ENCODE measurements at places on chromosomes 12 and 14.

GRCh38 chr14:54772451-54772881 is 130.2 kb downstream of the GCH1 start:
- DNase-seq: peak; percentile 48

DNA sequence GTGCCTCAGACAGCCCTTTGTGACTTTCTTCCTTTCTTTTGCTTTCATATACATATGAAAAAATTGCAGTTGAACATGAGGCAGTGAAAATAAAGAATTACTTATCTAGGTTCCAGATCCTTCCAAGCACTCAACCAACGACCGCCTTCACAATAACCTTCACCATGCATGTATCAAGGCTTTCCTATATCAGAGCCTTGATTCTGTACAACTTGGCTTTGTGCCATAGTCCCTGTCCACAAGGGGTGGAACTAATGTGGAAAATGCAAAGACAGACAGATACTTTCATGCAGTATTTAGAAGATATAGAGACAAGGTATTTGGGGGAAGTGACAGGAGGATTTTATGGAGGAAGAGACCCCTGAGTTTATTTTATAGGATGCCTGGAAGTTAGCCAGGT is 48.6 kb upstream of the PLEKHA5 start:
- no peak for DNase-seq

GRCh38 chr14:52043690-52044089 is 25.2 kb downstream of the NID2 start:
- DNase-seq: peak; percentile 33

DNA sequence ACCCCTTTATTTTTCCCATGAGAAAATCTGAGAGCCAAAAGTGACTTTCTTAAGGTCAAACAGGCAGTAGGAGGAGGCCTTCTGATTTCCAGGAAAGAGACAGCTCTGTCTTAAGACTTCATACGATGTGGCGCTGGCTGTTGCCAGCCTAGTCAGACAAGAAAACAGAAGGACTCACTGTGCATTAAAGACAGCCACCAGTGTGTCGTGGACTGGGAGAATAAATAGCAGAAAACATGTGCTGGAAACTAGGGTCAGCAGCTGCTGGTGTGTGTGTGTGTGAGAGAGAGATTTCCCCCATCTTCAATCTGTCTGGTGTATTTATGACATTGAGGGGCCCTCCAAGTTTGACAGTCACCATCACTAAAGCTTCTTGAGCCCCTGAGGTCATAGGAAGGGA is 708.6 kb upstream of the TMEM132C start:
- DNase-seq: no peak

DNA sequence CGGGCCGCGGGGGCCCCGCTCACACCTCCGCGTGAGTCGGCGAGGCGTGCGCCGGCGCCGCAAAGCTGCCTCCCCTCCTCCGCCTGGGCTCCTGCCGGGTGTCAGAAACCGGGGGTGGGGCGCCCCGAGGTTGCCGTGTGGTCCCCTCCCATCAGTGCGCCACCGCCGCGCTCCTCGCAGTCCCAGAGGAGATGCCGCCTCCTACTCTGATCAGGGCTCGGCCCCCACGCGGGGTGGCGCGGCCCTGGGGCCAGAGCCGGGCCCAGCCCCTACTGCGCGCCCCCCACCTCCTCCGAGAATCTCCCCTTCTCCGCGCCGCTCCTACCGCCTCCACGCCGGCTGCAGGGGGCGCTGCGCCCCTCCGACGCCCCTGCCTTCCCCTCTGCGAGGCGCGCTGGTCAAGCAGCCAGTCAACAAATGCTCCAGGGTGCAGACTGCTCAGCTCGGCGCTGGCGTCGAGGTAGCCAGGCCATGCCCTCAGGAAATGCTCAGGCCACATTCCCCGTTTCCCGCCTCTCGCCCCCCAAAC is 467 bp upstream of the JAG2 start:
- peak; percentile 17 for DNase-seq

DNA sequence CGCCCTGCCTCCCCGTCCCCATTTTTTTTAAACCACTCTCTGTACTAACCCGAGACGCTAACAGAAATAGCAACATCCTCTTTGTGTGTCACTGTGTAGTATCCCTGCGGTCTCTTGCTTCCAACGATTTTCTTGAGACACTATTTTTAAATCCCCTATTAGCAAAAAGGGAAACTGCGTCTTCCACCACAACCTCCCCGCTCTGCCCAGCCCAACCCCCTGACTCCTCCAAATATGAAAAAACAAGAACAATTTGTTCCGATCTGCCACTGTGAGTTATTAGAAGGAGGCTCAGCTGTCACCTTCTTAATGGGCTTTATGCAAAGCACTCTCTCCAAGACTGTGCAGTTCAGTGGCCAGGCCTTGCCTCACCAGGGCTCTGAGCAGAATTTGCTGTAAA is 76.3 kb downstream of the MAP1LC3B2 start:
- no peak for DNase-seq

DNA sequence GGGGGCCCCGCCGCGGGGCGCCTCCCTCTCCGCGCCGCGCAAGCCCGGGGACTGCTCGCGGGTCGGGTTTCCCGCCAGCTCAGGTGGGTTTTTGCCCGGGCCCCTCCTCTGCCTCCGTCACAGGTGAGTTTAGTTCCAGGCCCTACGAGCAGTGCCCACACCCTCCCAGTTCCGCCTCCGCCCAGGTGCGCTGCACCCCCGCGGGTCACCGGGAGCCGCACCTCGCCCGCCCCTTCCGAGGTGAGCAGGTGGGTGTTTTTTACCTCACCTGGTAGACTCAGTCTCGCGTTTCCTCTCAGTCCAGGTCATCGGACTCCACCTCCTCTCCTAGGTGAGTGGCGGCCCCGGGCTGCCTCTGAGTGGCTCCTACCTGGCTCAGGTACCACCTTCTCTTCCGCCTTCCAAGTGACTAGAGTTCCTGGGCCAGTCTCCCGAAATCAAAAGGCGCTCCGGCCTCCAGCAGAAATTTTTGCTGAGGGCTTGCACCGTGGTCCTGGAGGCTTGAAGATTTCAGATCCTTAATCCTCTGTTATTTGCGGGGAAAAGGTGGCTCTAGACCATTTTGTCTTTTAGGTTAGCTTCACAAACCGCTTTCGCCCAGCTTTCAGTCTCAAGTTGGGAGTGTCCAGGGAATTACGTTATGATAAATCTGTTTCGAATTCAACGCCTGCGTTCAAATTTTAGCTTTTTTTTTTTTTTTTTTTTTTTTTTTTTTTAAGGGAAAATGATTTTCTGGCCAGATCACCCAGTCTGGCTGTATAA is at the start of gene TMEM30B:
TSS of gene TMEM30B (minus strand) at position 153 of the 762 bp plus-strand sequence. CDS start 191 bp downstream, outside the sequence.
- peak; percentile 94 for DNase-seq

DNA sequence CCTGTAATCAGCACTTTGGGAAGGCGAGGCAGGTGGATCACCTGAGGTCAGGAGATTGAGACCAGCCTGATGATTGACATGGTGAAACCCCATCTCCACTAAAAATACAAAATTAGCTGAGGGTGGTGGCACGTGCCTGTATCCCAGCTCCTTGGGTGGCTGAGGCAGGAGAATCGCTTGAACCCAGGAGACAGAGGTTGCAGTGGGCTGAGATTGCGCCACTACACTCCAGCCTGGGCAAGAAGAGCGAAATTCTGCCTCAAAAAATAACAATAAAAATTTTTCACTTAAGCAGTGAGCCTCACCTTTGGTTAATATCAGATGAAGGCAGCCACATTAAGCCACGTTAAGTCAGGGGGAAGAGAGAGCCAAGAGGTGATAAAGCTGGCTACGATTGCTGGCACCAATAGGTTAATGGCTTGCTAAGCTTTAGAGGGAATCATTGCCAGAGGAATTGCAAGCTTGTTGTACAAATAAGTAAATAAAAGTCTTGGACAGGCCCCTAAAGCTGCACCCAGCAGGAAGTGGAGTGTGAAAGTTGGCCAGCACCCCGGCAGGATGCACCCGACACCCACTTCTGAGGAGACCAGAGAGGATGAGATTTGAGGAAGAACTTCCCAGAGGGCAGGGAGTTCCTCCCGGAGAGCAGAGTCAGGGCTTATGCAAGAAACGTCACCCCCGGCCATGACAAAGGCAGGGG is 41.3 kb upstream of the TESC start:
- no peak for DNase-seq

DNA sequence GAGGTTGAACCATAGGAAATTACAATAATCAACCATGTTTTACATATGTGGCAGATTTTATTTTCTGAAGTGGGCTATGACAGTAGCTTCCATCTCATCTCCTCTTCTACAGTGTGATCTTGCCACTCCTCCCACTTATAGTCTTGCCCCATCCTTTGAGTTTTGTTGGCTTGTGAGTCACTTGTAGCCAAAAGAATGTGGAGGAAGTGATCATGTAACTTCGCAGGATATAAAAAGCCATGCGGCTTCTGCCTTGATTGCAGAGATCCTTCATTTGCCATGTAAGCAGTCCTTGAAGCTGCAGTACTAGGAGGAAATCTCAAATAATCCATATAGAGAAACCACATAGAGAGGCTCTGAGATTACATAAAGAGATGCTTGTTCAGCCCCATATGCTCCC is 13.7 kb upstream of the ZNF84 start:
- peak; percentile 13 for DNase-seq

DNA sequence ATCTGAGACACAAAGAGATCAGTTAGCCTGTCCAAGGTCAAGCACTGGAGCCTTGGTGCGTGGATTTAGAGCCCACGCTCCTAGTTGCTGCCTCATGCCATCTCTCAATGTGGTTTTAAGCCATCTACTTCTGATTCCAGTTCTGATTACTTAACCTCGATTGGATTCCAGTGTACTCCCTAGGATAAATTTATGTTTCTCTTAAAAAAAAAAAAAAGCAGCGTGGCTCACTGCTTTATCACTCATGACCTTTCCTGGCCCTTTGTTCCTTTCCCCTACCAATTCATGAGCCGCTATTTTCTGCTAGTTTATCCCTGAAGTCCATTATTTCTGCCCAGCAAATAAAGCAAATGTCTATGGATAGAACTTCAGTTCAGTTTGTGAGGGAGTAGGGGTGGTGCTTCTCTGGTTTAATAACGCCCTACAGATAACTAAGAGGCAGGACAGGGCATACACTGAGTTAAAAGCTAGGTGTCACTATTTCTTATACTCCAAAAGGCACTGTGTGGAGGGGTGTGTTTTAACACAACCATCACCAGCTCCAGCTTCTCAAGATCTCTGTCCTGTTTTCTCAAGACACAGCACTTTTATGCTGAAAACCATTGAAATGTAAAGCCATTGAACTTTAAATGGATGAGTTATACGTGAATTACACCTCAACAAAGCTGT is 9.8 kb upstream of the PARP11 start:
- DNase-seq: peak; percentile 47

GRCh38 chr14:97329701-97330100 is 532.5 kb downstream of the VRK1 start:
- no peak for DNase-seq

DNA sequence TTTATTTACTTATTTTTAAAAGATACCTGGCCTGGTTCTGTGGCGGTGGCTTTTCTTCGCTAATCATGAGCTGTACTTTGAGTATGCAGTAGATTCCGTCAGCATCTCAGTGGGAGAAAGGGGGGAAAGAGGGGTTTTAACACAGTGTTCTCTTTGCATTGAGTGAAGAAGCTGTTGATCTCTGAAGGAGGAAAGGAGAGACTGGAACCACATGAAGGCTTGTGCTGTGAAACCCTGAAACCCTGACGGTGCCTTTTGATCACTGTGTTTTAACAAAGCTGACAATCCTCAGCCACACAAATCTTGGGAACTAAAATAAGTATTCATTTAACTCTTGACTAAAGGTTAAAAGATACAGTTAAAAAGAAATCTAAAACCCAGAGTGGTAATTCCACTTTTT is 250.1 kb downstream of the FBXL14 start:
- DNase-seq: no peak

DNA sequence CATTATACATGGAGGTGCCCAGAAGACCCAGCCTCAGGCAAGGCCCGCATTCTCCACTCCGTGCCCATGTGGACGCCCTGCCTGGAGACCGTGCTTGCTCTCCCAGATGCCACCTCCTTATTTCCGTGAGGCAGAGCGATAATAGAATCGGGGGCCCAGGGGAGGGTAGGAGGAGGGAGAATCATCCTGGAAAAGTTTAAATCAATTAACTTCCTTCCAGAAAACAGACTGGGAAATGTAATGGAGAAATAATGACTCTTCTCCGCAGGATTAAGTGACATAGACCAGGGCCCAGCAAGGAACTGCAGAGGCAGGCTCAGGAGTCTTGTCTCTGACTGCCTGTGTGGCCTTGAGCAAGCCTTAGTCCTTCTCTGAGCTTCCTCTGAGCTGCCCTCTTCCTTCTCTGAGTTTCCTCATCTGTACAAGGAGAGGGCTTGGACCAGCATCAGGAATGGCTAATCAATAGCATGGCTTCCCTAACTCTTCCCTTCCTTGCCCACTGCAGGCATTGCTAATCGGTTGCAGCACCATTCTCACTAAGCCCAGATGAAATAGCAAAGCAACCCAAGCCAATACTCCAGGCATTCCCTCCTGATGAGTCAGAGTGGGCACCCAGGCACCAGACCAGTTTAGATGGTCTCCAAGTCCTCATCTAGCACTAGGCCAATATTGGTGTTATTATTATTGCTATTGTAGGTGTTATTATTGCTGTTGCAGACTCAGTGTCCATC is 11.3 kb upstream of the FAM222A start:
- no peak for DNase-seq

GRCh38 chr12:1398673-1399072 is 195.7 kb downstream of the FBXL14 start:
- DNase-seq: no peak

DNA sequence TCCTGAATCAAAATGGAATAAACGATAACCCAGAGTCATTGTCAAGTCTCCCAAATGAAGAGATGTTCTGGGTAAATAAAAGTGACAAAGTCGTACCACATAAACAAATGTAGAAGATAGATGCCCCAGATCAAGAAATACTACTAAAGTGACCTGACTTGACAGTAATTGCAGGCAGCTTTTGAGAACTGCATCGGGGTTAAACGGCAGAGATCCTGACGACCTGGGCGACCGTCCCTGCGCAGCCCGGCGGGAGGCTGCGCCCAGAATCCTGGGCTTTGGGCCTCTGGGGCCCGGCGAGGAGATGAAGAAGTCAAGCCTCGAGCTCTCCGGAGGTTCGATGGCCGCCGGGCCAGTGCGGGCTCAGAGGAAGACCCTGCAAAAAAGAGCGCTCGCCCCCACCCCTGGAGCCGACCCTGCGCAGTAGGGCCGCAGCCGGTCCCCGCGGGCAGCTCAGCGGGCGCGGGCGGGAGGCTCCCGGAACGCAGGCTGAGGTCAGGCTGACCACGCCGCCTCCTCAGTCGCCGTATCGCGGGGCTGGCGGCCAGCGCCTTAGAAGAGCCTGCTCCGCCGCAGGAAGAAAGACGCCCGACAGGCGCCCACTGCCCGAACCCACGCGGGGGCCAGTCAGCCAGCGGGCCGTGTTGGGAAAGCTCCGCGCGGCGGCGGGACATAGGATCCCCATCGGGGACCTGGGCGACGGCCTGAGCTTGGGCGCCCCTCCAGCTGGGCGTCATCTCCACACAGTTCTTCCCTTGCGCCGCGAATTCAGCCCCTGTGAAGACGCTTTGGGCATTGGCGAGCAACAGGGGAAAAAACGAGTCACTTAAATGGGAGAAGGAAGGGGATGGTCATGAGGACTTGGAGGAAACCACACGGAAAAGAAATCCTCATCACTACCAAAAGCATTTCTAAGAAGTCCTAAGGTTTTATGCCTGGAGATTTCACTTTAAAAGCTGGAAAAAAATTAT is 16.0 kb downstream of the NKX2-1 start:
- no peak for DNase-seq

- DNase-seq: peak; percentile 14
Observed at GRCh38 chr12:42794806-42795205, 205.3 kb upstream of the PRICKLE1 start.

GRCh38 chr14:23145794-23146350 is 26.8 kb upstream of the CEBPE start:
- peak; percentile 23 for DNase-seq

GRCh38 chr14:103521951-103522563 is 573 bp downstream of the CKB start:
- no peak for DNase-seq

GRCh38 chr14:102545461-102546265 is 36.1 kb upstream of the ANKRD9 start:
- no peak for DNase-seq

Measured in bronchial epithelial cell (primary cell).